ENCODE measurements at places on chromosomes 5 and 9.

GRCh38 chr9:87054999-87055686 lies 107.8 kb upstream of the GAS1 start:
- DNase-seq: no peak

GRCh38 chr9:134634667-134635230 lies 6.9 kb upstream of the COL5A1 start:
- no peak for DNase-seq

DNA sequence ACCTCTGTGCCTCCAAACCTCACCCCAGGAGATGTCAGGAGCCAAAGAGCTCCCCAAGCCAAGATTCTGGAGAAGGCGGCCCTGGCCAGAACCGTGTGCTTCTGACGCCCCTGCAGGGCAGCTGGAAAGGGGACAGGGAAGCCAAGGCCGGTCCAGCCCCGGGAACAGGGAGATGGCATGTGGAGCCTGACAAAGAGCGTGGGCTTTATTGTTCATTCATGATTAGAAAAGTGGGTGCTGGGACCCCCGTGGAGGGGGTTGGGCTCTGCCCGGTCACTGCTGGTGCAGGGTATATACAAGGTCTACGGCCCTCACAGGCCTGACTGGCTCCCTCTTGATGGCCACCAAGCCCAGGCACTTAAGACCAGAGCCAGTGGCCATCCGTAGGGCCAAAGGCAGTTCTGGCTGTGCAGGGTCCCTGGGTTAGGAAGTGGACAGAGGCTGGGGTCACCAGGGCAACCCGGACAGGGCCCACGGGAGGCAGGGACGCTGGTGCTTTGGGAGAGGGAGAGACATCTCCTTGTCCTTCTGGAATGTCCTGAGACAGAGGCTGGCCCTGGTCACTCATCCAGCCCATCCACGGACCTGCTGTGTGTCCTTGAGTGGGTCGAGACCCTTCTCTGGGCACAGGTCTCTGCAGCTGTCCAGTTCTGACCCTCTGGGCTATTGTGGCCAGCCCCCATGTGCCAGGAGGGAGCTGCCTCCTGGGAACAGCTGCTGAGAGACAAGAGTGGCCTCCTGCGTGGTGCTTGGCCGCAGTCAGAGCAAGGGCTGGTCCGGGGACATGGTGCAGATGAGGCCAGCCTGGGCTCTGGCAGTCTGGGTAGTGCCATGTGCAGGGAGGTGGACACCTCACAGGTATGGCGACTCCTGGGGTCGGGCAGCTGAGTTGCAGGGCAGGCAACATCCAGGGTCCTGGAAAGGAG lies 12.5 kb downstream of the NINJ1 start:
- no peak for DNase-seq

DNA sequence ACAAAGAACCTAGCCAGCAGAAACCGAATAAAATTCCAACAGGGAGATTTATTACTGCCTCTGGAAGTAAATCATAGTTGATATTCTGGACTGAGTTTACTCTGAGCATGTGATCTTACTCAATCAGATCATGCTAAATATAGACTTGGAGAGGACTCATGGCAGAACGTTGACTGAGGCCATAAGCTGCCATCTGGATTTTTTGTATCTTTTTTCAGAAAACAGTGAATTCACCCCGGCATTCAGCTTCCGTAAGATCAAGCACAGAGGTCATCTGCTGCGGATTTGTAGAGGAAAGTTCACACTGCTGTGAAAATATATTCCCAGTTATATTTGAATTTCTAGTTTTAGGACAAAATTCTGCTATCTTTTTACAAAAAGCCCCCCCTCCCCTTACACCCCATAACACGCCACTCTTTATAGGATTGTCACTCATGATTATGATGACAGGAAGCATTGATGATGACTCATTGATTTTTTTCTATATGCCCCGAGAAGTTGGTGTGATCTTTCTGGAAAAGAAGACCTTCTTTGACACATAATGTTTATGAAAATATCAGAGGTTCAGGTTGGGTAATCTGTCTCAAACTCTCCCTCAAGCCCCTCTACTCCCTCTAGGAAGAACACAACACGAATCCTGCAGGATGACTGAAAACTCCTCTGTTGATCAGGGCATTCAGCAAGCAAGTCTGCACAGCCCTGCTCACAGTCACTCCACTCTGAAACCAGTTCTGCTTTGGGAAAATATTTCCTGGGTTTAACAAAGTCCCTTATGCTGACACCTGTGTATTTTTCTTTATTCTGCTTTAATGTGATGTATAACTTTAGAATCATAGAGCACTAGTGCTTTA lies 70.8 kb downstream of the NXNL2 start:
- no peak for DNase-seq

Data from smooth muscle cell of the brain vasculature (primary cell).